Adipocyte (in vitro differentiated cells): ENCODE measurements at places on chromosomes 1 and 21.

GRCh38 chr1:43481491-43481890, 27.8 kb upstream of the HYI start:
- DNase-seq: peak; percentile 53

- peak; percentile 17 for DNase-seq
These were observed 56.0 kb downstream of the ZMYM4 start for GRCh38 chr1:35324486-35324885.

GRCh38 chr1:201184307-201185122, 6.1 kb upstream of the IGFN1 start:
- peak; percentile 89 for DNase-seq

GRCh38 chr1:218345673-218346390, 696 bp downstream of the TGFB2 start:
- peak; percentile 83 for DNase-seq

DNA sequence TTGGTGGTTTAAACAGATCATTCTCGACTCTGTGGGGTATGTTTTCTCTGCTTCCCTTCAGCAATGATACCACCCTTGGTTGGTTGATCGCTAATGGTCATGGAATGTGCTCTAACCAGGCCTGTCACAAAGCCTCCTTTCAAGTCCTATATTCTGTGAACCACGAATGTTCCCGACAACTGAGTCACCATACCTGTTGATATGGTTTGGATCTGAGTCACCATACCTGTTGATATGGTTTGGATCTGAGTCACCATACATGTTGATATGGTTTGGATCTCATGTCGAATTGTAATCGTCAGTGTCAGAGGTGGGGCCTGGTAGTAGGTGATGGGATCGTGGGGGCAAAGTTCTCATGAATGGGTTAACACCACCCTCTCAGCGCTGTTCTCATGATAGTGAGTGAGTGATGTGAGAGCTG, 10.2 kb upstream of the CAMK2N1 start:
- DNase-seq: no peak

- DNase-seq: no peak
These were observed 25.2 kb downstream of the CNST start for GRCh38 chr1:246591504-246591903.

- peak; percentile 14 for DNase-seq
These were observed 51.4 kb upstream of the S1PR1 start for GRCh38 chr1:101185421-101185820.

GRCh38 chr21:31098576-31099005, 60.3 kb upstream of the KRTAP19-8 start:
- peak; percentile 84 for DNase-seq

DNA sequence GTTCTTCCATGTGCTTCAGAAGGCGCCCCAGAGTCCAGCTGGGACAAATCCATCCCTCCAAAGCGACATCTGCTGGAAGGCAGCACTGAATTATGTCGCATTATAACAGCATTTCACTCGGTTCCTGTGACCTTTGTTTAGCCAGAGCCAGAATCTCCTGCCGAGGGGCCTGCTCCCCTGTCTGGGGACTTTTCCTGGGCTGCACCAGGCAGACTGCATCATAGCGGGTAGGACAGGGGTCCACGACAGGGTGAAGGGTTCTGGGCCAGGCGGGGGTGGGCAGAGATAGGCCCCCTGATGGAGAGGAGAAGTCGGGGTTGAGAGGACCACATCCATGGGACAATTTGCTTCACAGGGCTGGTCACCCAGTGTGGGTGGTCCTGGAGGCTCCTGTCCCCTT, 276.9 kb downstream of the MATN1 start:
- no peak for DNase-seq

GRCh38 chr21:45049714-45050344, 24.6 kb upstream of the ADARB1 start:
- DNase-seq: no peak

DNA sequence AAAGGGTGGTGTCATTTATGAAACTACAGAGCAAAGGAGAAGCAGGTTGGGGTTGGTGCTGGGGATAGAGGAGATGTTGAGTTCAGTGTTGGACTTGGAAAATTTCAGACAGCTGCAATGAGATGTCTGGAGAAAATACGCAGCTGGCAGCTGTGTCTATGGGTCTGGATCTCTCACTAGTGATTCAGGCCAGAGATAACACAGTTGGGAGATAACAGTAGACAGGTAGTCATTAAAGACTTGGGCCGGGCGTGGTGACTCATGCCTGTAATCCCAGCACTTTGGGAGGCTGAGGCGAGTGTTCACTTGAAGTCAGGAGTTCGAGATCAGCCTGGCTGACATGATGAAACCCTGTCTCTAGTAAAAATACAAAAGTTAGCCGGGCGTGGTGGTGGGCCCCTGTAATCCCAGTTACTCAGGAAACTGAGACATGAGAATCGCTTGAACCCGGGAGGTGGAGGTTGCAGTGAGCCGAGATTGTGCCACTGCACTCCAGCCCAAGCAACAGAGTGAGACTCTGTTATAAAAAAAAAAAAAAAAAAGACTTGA, 2.5 kb upstream of the TFAP2E start:
- no peak for DNase-seq

- no peak for DNase-seq
These were observed 47.6 kb downstream of the SPSB1 start for GRCh38 chr1:9340172-9340854.

GRCh38 chr1:24201941-24202440, 14.9 kb upstream of the IFNLR1 start:
- peak; percentile 88 for DNase-seq

- peak; percentile 61 for DNase-seq
These were observed 35.1 kb upstream of the EYA3 start for GRCh38 chr1:28123461-28123961.

DNA sequence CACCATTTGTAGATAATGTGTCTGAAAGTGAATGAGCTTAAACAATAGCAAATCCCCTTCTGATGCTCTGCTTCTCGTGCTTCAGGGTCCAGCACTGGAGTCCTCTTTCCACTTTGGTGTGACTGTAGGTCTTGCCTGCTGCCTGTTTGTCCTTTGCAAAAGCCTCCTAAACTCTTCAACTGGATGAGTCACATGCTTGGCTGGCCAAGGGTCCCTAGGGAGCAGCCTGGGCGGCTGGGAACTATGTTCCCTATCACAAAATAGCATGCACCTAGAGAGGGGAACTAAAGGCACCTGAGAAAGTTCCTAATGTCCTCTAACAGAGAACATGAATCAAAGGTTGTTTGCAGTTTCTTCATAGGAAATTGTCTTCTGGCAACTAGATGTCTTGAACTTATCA, 607.2 kb upstream of the PLXNA2 start:
- DNase-seq: peak; percentile 15

- DNase-seq: no peak
These were observed at the start of gene SLC2A5 for GRCh38 chr1:9069326-9070100. Gene SLC2A5, minus strand, starts transcription at chr1:9069635. Its CDS starts 99 bp downstream, at chr1:9069536.

DNA sequence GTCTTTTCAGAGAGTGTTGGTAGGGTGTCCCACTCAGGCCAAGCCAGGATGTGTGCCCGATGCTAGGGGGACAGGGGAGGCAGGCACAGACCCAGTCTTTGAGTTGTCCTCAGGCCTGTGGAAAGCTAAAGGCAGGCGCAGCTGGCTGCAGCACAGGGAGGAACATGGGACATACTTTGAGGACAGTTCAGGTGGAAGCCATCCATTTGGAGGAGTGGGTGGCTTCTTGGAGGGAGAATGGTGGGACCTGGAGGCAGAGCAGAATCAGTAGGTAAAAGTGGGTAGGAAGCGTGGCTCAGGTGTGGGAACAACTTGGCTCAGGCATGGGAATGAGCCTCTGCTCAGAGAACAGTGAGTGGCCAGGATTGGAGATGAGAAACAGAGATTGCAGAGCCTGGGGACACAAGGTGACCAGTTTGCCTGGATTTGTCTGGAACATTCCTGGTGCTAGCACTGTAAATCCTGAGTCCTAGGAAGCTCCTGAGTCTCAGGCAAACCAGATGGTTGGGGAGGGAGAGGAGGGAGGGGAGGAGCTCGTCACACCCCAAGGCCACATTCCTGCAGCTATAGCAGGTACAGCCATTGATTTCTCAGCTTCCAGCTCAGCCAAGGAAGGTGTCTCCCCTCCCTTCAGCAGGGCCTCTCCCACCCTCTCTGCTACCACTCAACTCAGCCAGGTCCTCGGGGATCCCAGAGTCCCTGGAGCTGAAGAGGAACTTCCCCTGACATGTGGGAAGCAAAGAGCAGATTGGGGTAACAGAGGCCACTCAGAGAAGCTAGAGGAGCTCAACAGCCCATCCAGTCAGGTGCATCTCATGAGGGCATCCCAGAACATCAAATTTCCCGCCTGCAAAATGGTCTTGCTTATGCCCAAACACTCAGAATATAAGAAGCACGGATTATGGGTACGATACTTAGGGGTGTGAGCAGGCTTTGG, 65.2 kb upstream of the TINAGL1 start:
- DNase-seq: no peak

DNA sequence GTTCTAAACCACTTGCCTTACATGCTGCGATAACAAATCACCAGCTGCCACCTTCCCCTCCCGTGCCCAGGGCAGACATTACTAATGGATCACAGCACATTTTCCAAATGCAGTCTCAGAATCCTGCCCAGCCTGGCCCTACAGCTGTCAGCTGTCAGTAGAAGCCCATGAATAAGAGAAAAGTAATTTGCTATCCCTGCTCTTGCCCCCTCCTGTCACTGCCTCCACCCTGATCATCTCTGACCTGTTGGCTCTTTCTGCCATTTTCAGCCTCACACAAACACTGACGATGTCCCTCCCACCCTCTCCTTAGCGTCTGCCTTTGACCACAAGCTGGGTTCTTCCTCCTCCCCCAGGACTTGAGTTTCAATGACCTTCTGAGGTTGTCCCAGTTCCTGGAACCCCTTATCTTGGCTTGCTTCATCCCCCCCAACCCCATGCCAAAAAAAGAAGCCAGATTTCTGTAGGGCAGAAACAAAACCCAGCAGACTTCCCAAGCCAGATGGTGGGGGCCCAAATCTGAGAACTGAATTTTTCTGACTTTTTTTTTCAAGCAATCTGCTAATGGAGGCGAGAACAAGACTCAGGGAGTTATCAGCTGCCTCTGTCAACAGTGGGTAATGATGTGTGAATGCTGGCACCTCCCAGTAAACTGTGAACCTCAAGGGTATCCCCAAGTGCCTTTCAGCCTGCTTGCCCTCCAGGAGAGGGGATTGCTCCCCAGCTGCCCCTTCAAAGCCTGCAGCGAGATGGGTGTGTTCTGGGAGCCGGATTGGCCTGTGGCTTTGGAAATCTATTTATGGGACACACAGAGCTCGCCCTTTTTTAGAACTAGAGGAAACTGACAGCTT, 216.5 kb upstream of the VAMP3 start:
- no peak for DNase-seq

DNA sequence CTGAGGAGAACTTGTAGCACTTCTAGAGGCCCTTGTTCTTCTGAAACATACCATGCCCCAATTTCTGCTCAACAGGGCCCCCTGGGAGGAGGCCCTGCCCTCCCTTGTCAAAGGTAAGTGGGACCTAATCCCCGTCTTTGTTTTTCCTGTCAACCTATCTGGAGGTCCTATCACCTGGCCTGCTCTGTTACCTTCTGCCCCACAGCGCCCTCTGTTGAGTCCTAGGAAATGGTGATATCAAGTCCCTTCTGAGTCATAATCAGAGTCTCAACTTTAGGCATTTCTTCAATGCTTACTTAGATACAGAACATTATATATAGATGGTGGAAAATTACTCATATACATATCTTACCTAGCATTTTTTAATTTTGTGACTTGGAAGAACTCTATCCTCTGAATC, 28.2 kb upstream of the FCRL4 start:
- DNase-seq: no peak

DNA sequence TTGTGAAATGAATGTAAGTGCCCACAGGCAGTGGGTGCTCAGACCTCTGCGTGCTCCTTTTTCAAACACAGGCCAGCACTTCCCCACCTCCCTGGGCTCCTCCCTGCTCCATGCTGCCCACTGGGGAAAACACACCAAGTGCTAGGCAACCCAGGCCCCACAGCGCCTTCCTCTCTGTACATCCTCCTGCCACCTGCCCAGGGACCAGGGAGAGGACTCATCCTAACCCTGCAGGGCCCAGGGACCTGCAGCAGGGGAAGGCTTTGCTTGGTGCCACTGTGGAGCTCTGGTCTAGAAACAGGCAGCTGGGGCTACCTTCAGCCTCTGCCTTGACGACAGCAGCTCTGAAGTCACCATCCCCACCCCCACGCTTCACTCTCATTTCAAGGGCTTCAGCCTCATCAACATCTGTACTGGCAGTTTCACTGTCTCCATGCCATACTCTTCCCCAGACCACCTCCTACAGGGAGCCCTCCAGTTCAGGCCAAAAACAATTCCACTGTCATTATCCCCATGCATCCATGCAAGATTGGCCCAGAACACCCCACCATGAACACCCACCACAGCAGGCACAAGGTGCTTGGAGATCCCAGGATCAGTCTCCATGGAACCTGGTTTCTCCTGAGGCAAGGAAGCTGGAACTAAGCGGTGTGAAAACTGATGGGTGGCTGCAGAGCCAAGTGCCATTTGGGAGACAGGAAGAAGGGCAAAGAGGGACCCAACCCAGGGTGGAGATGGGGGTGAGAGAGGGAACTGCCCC, 1.1 kb downstream of the IGSF8 start:
- DNase-seq: no peak

- no peak for DNase-seq
These were observed 38.0 kb upstream of the KDM4A start for GRCh38 chr1:43611950-43612349.

GRCh38 chr1:51653127-51653526, 36.2 kb downstream of the OSBPL9 start:
- no peak for DNase-seq

GRCh38 chr21:42258885-42259407, 40.0 kb downstream of the ABCG1 start:
- no peak for DNase-seq

GRCh38 chr1:176479971-176480370, 17.0 kb downstream of the PAPPA2 start:
- no peak for DNase-seq

- DNase-seq: peak; percentile 81
These were observed 30.7 kb upstream of the SERBP1 start for GRCh38 chr1:67460676-67461500.

DNA sequence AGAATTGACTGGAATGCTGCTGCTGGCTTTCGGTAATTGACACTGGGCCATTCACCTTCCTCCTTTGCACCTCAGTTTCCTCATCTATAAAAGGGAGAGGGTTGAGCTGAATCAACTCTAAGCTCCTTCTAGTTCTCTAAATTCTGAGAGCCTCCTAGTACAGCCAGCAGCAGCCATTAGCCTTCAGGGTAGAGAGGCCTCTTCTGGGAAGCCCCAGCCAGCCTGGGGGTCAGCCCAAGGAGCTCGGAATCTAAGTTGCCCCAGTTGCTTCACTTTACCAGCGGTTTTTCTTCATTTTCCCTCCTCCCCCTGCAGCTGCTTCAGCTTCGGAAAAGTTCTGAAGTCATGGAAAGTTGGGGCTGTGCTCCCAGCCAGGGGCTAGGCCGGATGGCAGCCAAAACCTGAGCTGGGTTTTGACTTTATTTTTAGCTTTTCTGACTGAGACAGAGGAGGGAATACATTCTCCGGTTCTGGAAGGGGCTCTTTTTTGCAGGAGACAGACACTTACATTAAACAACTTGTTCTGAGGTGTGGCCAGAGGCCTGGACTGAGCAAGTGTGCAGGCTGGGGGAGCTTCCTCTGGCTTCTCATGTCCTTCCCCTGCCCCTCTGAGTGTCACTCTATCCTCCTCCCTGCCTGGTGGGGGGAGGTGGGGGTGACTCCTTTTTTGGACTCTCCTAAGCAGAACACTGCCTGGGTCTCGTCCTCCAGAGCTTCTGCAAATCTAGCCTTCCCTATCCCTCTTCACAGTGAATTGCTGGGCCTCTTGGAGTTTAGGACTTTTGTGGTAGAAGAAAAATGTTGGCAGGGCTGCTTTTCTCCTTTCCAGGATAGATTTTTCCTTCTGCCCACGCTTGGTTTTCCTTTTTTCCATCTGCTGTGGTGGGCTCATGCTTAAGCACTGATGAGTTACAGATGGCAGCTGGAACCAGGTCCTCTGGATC, 14.4 kb downstream of the LMNA start:
- peak; percentile 87 for DNase-seq
